ENCODE measurements at places on chromosomes 2 and 18.

DNA sequence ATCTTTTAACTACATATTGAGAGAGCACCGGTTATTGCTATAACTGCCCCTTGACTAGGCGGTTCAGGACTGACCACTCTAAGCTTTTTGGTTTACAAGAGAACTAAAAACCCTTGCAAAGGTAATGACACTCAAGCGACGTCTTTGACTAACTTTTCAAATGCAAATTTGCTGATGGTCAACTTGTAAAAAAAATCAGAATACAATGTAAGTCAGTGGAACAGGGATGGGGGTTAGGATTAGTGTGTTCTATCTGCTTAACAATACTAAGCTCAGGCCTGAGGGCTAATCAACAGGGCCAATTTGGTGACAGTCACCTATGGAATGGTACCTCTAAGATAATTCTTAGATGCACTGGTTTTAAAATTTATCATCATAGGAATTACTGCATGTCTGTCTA is 57.1 kb downstream of the ZAP70 start:
- DNase-seq, result no peak

- DNase-seq, result no peak
Observed at GRCh38 chr18:80009661-80010550, 21.5 kb upstream of the TXNL4A start.

GRCh38 chr2:223944166-223944702 is 901 bp downstream of the WDFY1 start:
- DNase-seq, result no peak

GRCh38 chr2:7052404-7052803 is 135.2 kb downstream of the RNF144A start:
- no peak for DNase-seq

DNA sequence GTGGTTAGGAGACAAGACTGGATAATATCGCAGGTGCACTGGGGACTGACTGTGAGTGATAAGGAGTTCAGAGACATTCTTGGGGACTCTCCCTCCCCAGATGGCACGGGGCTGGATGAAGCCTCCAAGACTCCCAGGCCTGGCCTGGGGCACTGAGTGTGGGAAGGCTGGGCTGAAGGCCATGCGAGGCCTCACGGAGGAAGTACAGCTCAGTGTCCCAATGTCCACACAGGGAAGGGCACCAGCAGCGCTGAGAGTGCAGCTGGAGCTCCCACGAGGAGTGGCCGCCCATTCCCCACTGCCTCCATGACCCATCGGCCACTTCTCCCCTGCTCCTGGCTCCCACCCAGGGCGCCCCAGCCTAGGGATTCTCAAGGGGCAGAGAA is 6.5 kb downstream of the MFSD2B start:
- no peak for DNase-seq

DNA sequence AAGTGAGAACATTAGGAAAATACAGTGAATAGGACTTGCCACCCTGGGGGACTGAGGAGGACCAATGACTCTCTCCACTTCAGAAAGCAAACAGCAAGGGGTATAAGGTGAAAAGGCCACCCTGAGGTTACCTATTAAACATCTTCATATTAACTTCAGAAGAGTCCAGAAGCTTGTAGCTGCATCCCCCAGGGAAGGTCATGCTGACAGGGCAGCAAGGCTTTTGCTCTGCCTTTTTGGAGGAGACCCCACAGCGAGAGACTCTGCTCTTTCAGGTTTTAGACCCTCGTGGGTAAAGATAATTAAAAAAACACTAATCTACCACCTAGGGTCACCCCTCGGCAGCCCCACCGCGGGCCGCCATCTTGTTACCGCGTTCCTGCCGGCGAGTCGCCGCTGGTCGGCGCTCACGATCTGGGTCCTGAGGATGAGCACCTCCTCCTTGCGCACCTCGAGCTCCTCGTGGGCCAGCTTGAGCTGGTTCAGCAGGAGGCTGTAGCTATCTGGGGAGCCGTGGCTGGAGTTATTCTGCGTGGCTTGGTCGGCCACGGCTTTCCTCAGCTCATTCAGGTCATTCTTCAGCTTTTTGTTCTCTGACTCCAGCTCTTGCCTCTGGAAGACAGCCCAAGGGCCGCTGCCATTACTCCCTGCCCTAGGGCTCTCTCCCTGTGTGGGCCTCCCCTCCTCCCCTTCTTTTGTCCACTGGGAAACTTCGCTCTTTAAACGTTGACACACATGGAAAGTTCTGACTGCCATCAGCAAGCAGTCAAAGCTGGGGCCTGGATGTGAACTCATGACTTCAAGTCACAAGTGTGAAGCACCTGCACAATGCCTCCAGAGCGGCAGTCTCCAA is 50.7 kb upstream of the ACAA2 start:
- no peak for DNase-seq

DNA sequence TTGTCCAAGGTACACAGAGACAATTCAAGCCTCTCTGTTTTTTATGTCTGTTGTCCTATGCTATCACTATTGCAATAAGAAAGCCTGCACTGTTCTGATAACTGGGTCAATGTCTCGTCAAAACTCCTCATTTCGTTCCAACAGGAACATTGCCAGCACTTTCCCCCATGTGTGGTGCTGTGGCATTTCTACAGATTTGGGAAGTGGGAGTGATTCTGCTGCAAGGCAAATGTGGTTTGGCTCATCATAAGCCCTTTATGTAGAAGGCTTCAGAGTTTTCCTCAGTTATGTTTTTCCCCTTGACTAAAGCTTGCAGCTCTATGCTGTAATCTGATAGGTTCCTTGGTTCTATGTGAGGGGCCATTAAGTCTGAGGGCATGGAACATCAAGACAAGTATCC is 324.1 kb upstream of the TCF4 start:
- DNase-seq, result no peak

GRCh38 chr2:54624591-54625071 is 98.8 kb upstream of the EML6 start:
- DNase-seq, result no peak

DNA sequence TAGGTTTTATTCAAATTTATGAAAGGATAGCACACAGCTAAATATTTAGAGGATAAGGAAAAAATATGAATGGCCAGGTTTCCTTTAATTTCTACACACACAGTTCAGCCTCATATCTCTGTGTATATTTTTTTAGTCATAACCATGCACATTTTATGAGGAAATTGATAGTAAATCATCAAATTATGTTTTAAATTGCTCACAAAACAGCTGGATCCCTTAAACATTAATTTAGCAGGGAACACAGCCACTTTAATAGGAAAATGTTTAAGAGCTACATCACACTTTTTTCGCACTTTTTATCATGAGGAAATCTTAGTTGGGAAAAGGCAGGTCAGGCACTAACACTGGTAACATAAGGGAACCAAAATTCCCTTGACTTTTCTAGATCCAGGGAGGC is 65.4 kb downstream of the PDE1A start:
- no peak for DNase-seq

GRCh38 chr2:233867993-233868532 is at the start of gene MSL3B:
Gene MSL3B, minus strand, starts transcription at chr2:233868386.
- DNase-seq, result peak; percentile 21

GRCh38 chr2:171157109-171157500 is 3.6 kb downstream of the TLK1 start:
- DNase-seq, result no peak

GRCh38 chr2:232492963-232493700 is 5.5 kb upstream of the ECEL1 start:
- DNase-seq, result no peak

DNA sequence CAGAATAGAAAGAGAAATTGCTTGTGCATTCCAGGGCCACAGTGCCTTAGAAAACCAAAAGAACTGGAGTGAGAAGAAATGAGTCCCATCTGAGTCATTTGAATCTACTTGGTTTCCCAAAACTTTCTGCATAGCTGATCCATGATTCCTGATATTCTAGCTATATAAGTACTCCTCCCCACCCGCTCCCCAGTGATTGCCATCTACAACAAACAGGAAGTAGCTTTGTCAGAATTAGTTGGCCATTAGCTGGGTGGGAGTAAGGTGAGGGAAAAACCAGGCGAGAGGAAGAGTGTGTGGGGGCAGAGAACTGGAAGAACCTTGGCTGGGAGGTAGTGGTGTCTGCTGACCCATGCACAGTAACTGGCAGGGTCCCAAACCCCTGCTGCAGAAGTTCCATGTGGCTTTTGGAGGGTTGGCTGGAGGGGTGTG is 122.1 kb downstream of the ACAA2 start:
- no peak for DNase-seq

DNA sequence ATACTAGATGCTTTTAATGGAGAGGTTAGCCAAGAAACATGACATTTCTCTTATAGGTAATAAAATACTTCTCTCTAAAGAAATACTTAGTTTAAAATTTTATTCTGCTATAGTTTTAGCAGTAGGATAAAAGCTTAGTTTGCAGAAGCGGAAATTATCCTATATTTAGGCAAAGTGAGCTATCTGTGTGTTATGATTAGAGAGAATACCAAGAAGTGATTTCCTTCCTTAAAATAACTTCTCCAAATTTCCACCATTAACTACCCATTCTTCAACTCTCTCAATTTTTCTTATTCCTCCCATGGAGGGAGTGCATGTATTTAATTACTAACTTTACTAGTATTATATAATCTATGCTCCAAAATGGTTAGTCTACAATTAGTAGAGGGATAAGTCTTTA is 15.8 kb upstream of the IL1RL1 start:
- no peak for DNase-seq

GRCh38 chr2:211730215-211730614 is 808.4 kb downstream of the ERBB4 start:
- no peak for DNase-seq

- DNase-seq, result no peak
Observed at GRCh38 chr18:629269-630150, 27.9 kb upstream of the TYMS start.

DNA sequence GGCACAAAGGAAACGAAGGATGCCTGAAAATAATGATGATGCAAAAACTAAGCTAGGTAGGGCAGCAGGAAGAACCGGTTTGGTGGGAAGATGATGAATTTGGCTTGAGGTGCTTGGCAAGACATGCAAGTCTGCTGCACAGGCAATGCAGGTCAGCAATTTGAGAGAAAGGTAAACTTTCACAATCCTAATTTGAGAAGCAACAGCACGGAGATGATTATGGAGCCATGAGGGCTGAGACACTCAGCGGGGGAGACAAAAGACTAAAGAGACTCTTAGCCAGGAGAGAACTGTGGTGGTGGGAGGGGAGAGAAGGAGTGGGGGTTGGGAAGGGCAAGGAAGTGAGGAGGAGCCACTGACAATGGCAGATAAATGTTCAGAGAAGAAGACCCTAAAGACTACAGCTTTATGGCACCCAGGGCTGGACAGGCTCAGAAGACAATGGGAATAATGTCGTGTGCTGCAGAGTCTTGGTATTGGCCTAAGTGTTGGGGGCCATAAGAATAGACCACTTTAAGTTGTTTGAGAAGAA is 19.4 kb upstream of the RNF149 start:
- no peak for DNase-seq

DNA sequence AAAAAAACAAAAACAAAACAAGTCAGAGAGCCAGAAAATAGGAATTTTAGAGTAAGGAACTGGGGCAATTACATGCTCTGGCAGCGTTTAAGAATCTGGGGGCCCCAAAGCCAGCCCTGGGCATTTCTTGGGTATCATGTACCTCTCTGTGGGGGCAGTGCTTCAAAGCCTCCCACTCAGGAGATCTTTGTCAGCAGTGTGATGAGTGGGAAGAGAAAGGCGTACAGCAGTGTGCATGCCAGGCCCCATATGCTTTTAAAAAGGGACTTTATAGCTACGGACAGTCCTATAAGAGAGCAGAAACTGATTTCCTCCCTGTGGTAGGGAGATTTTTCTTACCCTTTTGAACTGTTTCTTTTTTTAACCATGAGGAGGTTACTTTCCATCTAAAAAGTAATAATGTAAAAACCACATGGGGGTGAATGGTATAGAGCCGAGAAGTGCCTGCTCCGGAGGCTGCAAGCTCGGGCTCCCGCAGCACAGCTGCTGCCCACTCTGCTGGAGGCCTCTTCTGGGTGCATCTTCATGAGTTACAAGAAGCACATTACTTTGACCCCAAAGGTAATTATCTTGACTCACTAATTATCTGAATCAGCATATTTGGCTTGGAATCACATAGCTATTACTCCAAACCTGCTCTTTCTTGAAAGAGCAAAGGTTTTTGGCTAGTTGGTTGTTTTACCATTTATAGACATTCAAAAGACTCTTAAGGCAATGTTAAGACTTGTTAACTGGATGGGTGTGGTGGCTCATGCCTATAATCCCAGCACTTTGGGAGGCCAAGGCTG is 46.4 kb downstream of the PROC start:
- DNase-seq, result no peak

GRCh38 chr18:47050468-47050867 is 15.0 kb upstream of the ELOA2 start:
- DNase-seq, result no peak

DNA sequence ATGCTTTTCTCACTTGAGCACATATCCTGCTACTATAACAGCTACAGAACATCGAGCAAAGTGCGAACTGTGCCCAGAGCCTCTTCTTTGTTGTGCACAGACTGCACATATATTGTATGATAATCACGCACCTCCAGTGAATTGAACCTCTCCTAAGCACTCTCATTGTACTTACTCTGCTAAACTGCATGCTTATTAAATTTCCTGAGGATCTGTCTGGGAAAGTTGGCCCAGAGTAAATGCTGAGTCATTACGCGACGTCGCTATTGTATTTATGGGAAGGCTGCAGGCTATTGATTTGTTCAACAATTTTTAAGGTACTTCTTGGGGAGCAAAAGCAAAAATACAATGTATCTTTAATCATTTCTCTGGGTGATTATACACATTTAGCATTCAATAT is 399.6 kb upstream of the DSEL start:
- DNase-seq, result no peak

DNA sequence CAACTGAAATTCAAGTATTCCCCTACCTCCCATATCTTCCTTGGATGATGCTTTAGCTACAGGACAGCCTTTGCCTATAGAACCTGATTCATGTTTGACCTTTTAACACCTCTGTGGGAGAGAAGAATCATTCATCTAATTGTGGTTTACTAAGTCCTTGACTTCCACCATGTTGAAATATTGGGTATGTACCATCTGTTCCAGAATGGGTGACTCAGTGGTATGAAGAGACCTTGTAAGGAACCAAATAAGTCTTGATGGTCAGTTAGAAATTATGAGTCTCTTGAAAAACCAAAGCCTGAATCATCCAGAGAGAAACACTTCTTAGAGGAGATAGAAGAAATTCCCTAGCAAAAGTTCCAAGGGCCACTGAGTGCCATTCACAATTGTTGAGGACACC is 27.5 kb downstream of the STAMBP start:
- no peak for DNase-seq

DNA sequence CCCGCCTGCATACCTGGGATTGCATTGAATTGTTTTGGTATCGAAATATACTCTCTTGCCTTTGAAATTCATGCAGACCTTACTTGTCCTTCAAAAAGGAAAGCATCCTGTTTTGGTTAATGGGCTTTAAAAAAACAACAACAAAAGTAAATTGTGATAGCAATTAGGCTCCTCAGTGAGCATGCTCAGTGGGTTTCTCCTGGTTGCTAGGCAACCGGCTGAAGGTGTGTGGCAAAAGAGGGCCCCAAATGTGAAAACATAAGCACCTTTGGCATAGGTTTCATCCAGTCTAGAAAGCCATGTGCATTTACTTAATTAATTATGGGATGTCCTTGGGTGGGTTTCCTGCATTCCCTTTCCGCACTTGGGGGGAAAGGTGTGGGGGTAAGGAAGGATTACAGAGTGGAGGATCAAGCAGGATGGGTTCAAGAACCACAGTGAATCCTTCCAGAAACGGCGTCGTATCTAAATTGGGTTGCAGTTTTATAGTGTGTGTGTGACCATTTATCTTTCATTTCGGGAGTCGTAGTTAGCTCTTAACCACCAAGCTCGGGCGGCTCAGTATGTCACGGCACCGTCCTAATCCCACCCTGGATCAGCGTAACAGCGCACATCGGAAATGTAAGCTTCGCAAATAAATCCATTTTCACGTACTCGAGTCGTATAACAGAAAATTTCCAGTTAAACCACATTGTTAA is 274.9 kb upstream of the TCF4 start:
- no peak for DNase-seq

All from NCI-H2081 treated with DMSO at 0.1 percent for 48 hours (cell line).